ENCODE measurements at places on chromosomes 13 and 19.
A peak's percentile ranks its signal among the peaks of the same experiment; 100 is the strongest.

DNA sequence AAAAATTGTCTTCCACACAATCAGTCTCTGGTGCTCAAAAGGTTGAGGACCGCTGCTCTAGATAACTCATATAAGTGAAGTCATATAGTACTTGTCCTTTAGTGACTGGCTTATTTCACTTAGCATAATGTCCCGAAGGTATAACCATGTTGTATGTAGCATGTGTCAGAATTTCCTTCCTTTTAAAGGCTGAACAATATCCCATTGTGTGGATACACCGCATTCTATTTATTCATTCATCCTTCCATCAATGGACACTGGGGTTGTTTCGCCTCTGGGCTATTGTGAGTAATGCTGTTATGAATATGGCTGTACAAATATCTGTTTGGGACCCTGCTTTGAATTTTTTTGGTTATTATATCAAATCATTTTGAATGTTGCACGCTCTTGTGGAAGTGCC is 4.6 kb upstream of the LYPD5 start:
- no peak for DNase-seq

- DNase-seq = peak; percentile 47
Observed at GRCh38 chr19:8610041-8610935, at the start of gene ADAMTS10. Gene ADAMTS10 (minus strand): TSS chr19:8610715. CDS start chr19:8605710, 5,005 bp downstream.

GRCh38 chr13:73960474-73960873 is 173.7 kb downstream of the KLF12 start:
- DNase-seq = no peak

GRCh38 chr19:55472463-55472862 is 4.0 kb upstream of the ZNF628 start:
- peak; percentile 86 for DNase-seq

DNA sequence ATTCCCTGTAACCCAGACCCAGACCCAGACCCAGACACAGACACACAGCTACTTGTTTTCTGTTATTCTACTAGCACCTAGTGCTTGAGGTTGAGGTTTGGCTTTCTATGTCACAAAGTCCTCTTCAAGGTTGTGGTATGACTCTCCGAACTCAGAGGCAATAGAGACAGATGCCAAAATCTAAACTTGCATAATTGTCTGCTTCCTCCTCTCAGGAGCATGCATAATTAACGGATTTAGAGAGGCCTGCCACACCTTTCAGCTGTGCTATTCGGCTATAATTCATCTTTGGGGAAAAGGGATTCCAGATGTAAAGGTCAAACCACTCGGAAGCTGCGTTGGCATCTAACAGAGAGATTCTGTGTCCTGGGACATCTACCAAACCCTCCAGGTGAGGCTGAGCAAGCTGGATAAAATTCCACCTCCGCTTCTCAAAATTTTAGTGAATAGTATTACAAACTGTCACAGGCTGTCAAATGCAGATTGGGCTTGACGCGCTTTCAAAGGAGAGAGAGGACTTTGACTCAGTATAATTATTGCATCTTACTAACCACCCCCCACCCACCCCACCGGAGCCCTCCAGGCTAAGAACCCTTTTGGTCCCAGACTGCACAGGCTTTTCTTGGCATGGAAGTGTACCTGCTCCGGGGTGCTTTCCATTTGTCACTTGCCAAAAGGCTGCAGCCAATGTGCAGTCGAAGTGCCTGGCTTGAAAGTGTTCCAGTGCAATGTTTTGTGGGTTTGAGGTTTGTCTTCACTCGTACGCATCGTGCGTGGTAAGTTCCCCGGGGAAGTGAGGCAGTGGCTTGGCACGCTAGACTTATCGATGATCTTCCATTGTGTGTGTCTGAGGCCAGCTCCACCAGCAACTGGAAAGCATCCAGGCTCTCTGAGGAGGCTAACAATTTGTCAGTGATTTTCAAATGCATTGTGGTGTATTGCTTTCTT is 194.1 kb downstream of the TDRD3 start:
- DNase-seq = peak; percentile 90

DNA sequence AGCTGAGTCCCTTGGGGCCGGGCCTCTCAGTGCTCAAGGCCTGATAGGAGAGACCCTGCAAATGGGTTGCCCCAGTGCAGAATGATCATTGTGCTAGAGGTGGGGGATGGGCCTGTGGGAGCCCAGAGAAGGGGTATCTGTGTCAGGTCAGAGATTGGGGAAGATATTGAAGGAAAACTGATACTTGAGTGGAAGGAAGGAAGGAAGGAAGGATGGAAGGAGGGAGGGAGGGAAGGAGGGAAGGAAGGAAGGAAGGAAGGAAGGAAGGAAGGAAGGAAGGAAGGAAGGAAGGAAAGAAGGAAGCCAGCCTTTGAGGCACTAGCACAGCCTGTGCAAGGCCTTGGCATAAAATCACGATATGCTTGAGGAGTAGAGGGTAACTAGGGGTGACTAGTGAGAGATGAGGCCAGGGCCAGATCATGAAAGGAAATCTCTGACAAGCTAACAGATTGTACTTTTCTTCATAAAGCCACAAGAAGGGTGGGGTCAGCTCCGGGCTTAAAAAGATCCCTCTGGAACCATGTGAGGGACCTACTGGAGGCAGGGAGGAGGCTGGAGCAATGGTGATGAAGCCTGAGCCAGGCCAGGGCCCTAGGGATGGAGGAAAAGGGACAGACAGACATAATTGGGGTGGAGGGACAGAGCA is 11.4 kb downstream of the PTH2 start:
- DNase-seq = no peak

- no peak for DNase-seq
Observed at GRCh38 chr13:33139184-33139583, 123.0 kb downstream of the KL start.

DNA sequence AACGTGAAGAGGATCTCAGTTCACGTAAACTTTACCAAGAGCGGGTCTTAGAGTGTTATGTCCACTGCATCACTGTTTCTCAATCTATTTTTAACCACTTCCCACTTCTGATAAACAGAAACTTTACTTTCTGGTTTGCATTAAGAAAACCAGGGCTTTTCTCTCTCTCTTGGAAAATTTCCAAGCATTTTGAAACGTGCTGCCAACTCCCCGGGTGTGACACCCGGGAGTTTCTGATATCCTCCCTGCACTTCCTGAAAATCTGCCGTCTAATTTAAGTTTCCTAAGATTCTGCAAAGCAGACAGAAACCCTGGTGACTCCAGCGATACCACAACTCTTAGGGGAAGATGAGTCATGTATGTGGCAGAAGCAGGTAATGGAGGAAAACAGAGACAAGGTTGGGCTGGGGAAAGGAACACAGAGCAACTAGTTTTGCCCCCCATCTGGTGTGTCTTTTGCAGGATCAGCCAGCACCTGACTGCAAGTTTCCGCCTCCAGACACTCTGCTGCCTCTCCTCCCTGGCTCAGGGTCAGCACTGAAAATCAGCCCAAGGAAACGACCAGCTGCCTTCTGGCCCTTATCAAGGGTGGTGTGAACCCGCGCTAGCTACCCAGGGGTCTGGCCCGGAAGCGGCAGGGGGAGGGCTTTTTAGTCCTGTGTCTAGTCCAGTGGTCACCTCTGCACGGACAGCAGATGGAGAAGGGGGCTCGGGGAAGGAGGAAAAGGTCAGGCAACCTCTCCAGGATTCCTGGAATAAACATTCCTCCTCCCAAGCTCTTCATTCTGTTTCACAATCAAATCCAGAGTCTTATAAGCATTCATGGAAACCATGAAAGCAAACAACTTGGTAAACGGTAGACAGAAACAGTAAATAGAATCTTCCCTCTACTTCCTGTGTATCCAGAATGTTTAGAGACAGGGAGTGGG is 11.3 kb upstream of the FFAR2 start:
- peak; percentile 37 for DNase-seq

GRCh38 chr19:16106121-16106520 is 5.6 kb upstream of the RAB8A start:
- DNase-seq = peak; percentile 33

- DNase-seq = peak; percentile 12
Observed at GRCh38 chr13:58855283-58855682, 1223.7 kb downstream of the PCDH17 start.

DNA sequence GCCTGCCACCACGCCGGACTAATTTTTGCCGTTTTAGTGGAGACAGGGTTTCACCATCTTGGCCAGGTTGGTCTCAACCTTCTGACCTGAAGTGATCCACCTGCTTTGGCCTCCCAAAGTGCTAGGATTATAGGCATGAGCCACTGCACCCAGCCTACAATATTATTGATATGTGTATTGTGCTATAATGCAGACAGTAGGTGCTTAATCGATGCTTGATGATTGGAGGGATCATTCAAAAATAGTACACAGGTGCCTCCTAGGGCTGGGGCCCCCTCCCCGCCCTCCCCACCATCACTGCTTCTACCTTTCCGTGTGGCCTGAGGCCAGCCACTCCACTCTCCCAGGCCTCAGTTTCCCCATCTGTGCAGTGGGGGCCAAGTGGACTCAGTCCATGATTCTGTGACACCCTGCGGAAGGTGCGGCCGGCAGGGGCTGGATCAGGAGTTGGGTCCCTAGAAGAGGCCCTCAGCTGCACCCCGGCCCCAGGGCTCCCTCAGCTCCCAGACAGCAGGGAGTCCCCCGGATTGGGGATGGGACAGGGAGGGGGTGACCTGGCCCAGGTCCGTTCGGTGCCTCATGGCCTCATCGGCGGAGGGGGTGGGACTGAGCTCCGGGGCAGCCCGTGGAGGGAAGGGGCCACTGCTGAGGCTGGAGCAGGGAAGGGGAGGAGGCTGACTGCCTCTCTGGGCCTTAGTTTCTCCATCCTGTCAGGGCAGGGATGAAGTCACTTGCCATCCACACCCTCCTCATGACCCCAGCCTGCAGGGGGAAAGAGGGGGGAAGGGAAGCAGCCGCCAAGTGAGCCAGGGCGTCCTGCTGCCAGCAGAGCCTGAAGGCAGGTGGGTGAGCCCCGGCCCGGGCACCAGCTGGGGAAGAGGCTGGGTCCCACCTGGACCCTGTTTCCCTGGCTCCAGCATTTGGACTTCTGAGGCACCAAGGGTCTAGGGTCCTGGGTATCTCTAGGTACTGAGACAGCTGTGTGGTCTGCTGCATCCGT is 1.2 kb downstream of the ADAMTSL5 start:
- no peak for DNase-seq

DNA sequence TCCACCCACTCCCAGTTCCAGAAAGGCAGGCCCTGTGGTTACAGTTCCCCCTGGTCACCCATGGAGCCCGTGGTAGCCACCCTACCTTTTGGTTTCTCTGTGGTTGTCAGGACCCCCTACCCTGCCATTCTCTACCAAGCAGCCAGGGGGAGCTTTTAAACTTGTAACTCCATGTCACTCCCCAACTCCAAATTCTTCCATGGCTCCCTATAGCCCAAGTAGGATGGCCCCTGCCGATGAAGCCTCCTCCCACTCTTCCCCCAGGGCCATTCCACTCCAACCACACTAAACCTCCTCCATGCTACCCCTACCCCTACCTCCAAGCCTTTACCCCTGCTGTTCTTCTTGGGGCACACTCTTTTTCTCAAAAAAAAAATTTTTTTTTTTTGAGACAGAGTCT is 2.2 kb downstream of the S1PR2 start:
- DNase-seq = peak; percentile 51

GRCh38 chr13:111541752-111542529 is 221.5 kb downstream of the TEX29 start:
- DNase-seq = no peak

DNA sequence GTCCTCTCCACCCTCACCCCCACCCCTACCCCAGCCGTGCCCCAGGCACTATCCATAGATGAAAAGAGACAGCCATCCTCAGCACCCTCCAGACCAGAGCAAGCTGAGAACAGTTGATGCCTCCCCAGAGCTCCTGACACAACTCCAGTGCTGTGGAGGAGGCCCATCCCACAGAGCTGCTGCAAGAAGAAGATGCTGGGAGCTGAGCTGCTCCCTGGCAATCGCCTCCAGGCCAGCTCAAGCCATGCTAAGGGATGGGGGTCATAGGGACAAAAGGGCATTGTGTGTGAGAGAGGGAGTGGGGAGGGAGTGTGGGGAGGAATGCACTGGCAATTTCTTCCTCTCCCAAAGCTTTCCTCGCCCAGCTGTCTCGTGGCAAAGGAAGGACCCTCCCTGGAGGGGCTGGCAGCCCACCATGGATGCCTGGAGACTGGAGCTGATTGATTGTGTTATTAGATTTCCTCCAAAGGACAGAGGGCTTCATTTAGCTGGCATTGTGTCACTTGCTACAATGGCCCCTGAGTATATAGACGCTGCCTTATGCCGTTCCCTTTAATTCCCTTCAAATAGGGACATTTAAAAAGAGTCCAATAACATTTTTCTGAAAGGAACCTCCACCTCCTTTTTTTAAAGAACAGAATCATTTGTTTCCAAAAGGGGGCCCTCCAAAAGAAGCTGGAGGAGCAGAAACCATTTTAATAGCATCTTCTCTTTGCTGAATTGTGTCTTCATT is 476.4 kb downstream of the FOXO1 start:
- no peak for DNase-seq

- DNase-seq = no peak
Observed at GRCh38 chr19:10078329-10078728, 7.8 kb upstream of the SHFL start.

All from AG10803 (cell line).